ENCODE measurements at places on chromosomes 11 and 22.
A peak's percentile ranks its signal among the peaks of the same experiment; 100 is the strongest.

- no peak for DNase-seq
Observed at GRCh38 chr11:45298718-45299117, 12.6 kb upstream of the SYT13 start.

DNA sequence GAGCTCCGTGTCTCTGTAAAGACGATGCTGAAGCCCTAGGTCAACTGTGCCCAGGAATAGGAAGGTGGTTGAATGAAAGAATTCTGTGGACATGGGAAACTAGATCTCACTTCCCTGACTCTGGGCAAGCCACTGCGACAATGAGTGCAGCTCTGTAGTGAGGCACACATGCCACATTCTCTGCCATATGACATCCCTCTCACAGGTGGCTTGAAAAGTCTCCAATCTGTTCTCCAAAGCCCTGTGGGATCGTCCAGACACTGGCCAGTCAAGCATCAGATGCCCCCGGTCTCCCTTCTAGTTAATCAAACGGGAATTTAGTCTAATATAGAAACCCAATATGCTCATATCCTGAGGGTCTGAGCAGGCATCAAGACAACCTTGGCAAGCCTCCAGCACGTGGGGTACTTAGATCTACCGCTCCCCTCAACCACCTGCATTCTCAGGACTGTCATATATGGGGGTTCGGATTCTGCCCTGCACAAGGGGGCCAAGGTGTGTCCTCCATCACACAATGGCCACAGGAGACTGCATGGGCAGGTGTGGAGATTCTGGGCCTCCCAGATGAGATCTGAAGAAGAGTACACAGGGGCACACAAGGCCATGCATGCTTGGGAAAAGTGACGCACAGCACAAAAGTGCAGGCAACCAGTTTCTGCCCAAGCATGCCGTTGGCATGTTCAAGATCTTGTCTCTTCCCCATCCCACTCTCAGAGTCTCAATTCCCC, 11.9 kb downstream of the DKK3 start:
- no peak for DNase-seq

GRCh38 chr22:30005213-30005857, 74.9 kb upstream of the HORMAD2 start:
- DNase-seq = peak; percentile 28

- DNase-seq = no peak
Observed at GRCh38 chr11:69909561-69910518, 90.6 kb upstream of the FGF3 start.

DNA sequence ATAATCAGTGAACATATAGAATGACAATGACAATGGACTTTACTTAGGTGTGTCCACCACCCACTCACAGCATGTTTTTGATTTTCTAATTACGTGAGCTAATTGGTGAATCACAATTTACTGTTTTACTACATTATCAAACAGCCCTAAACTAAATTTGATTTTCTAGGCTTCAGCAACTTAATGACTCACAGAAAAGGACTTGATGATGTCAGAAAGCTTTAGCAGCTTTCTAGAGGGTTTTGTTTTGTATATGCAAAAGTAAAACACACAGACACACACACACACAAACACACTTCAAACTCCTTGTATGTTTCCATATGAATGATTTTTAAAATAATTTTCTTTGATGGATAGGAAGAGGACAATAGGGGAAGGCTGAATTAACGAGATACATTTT, 878.6 kb upstream of the CCDC90B start:
- no peak for DNase-seq

GRCh38 chr11:20443596-20443995, 56.1 kb downstream of the PRMT3 start:
- no peak for DNase-seq

- DNase-seq = no peak
Observed at GRCh38 chr11:128201009-128201408, 386.3 kb downstream of the ETS1 start.

GRCh38 chr11:3161309-3161708, 3.8 kb downstream of the OSBPL5 start:
- DNase-seq = no peak

DNA sequence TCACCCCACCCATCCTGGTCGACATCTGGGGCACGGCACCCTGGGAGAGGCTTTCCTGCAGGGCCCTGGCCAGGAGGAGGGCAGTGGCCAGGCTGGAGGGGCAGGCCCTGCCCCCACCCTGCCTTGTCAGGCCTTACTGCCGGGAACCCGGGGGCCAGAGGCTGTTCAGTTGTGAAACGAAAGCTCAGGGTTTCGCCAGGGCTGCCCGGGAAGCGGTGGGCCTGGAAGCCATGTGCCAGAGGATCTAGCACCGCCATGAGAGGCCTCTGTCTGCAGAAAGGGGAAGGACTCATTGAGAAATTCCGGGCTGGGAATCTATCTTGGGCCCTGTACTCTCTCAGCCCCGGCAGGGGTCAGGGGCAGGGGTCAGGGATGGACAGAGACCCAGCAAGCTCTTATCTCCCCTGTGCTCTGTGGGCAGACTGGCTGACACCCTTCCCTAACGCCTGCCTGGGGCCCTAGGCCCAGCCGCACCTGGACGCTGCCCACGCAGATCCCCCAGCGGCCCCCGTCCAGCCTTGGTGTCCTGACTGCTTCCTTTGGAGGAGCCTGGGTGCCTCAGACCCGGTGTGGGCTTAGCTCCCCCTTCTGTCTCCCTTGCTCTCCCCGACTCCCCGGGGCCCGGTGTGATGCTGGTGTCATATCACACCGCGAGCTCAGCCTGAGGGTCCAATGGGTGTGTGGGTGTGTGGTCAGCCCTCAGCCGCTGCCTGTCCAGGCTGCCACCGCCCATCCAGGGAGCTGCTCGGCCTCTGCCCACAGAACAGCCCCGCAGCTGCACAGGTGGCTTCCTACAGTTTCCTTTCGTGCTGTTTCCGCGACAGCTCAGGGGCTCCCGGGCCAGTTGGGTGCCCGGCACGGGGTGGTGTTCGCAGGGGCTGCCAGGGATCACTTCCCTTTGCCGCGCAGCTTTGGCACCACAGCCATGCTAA, 6.5 kb downstream of the PIM3 start:
- peak; percentile 3 for DNase-seq

DNA sequence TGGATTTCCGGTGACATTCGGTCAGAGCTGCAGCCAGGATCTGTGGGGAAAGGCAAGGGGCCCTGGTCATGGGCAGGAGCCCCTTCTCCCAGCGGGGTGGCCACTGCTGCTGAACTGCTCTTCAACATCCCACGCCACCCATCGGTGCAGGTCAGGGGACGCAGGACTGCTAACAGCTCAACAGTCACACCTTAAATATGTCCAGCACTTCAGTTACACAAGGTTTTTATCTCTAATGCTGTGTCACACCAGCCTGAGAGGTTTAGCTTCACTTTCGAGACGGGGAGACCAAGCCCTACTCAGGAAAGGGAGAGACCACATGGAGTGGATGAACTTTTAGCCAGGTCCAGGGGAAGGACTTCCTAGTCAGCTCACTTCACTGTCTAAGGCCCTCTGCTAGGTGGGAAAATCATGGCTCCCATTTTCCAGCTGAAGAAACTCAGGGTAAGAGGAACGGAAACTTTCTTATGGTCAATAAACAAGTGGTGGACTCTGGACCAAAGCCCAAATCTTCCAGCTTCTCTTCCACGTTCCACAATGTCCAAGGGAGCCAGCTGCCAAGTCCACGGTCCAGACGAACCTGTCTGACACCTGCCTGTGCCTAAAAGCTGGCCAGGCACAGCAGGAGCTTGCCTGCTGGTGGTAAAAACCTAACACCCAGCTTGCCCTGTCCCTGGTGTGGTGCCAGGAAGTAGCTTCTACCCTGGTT, 21.0 kb upstream of the CHADL start:
- DNase-seq = no peak

DNA sequence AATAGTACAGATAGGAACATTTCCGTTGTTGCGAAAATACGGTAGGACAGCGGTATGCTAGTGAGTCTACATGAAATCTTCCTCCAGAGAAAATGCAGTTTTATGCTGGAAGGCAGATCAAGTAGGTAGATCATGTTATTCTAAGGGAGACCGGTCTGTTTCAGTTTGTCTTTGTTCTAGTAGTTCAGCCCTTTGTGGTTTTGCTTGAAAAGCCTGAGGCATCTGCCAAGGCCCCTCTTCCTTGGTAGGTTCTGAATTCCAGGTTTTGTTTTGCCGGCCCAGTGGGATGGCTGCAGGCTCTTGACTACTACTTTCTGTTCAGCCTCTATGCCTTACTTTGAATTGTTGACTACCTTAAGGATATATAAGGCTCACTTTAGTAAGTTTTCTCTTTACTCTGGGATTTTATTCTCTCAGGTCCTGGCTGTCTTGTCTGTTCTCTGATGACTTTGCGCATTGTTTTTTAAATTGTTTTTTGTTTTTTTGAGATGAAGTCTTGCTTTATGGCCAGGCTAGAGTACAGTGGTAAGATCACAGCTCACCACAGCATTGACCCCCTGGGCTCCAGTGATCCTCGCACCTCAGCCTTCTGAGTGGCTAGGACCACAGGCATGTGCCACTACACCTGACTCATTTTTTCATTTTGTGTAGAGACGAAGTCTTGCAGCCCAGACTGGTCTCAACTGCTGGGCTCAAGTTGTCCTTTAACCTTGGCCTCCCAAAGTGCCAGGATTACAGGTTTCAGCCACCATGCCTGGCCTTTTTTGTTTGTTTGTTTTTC, 53.7 kb downstream of the HIPK3 start:
- no peak for DNase-seq

DNA sequence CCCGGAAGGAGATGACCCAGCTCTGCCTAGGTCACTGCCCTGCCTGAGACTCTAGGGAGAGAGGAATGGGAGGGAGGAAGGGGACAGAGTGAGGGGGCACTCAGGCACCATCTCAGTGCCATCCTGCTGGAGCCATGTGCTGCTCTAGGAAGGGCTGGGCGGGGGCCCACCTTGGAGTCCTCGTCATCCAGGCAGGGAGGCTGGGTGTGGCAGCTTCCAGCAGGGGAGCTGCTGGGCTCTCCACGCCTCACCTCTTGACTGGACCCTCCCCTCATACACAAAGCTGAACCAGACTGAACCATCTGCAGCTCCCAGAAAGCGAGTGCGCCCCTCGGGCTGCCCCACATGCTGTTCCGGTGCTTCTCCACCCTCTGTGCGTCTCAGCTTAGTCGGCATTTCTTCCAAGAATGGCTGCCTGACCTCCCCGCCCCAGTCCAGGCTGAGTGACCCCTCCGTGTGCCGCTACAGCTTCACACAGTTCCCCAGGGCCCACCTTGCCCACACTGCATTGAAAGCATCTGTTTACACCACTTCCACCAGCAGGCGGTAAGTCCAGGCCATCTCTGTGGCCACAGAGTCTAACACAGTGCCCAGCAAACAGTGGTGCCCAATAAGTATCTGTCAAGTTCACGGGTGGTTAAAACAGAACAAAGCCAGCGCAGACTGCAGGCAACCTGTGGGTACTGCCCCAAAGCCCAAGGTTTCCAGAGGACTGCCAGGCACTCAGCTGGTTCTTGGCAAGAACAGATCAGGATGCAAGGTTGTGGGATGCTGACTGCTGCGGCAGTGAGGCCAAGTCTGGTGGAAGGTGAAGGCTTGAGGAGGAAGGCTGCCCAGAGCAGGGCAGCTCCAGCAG, 9.4 kb upstream of the TRIM29 start:
- no peak for DNase-seq

DNA sequence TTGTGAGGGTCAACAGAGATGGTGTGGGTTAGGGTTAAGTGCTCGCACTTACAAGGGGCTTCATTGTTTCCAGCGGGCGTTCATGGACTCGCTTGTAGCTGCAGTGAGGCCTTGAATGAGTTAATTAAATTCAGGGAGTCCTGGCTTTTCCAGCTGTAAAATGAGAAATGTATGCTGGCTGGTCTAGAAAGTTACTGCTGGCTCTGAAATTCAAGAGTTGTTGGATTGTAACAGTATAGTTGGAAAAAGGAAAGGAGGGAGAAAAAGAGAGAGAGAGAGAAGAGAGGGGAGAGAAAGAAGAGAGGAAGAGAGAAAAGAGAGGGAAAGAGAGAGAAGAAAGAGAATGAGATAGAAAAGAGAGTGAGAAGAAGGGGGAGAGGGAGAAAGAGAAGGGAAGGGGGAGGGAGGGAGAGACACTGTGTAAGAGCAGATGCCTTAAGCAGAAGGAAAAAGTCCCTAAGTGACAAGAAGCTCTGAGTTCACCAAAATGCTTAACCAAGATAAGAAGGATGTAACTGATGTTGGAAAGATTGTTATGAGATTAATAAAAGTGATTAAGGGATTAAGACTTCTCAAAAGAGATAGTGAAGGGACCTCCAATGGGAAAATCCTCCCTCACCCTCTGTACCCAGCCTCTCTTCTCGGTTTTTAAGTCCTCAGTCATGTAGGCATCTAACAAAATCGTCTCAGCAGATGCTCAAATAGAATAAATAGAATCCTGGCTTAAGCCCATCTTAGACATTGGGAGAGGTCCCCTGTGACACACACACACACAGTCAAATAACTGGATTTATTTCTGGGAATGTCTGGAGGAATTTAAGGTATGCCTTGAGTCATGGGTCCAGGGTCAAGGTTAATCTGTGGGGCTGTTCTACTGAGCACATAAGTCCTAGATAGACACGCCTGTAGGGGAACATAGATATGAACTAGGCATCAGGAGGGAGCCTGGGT, 477.9 kb downstream of the MIAT start:
- DNase-seq = no peak

DNA sequence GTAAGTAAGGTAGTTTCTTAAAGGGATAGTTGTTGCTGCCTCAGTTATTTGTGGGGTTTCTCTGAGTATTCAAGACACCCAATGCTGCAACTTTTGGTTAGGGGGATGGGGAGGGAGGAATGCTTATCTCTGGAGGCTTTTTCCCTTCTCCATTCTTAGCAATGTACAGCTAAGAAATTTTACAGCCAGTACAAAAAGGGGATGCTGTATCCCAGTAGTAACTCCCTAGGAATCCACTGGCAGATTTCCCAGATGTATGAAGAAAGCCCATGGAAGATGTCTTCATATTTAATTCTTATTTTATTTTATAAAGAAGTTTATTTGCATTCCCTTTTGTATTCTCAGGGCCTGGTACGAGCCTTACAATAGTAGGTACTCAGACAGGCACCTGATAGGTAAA, 154.8 kb downstream of the ENTHD1 start:
- DNase-seq = no peak

GRCh38 chr11:8336356-8337129, 72.9 kb upstream of the LMO1 start:
- DNase-seq = no peak

- no peak for DNase-seq
Observed at GRCh38 chr11:79396674-79397073, 44.2 kb downstream of the TENM4 start.
